Astrocyte of the cerebellum (primary cell): ENCODE measurements at places on chromosomes 5 and 9.

GRCh38 chr5:105954341-105954740 is 1716.4 kb downstream of the EFNA5 start:
- DNase-seq = no peak

- DNase-seq = no peak
Measured at GRCh38 chr9:70101265-70101664, 57.6 kb downstream of the MAMDC2 start.

DNA sequence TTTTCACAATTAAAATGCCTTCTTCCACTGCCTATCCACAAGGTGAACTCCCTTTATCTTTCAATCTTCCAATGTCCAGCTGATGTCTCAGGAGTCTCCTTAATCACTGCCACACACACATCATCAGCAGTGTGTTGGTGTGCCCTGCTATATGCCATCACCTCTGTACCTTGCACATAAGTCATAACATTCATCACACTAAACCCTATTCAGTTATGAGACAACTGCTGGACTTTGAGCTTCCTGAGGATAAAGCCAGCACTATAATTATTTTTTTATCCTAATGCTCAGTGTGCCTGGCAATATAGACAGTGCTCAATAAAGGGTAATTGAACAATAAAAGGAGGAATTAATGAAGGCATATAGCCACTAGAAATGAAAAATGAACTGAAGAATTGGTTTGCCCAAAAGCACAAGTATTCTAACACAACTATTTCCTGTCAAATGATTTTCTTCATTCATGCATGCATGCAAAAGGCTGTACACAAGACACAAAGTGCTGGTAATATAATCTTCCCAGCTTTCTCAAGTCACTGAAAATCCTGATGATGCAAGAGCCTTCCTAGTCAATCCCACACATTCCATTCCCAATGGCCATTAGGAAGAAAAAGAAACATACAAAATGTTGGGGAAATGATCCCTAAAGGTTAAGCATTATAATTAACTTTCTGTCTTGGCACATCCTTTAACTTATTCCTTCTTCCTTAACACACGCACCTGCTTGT is 32.4 kb downstream of the LPAR1 start:
- DNase-seq = no peak

DNA sequence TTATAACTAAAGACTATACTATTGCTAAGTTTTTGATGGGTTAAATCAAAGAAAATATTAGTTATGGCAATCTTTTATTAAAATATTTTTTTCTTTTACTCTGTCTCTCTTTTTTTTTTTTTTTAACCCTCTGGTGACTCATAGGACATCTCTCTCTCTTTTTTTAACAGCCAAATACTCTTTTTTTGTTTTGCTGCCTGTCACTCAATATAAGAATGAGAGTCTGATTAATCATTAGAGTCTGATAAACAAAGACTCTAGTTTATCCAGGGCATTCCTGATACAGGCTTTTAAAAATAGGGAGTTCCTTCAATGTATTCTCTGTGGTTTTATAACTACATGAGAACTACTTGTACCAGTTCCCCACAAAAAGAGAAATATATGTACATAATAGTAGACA is 77.3 kb downstream of the SLC38A9 start:
- no peak for DNase-seq

DNA sequence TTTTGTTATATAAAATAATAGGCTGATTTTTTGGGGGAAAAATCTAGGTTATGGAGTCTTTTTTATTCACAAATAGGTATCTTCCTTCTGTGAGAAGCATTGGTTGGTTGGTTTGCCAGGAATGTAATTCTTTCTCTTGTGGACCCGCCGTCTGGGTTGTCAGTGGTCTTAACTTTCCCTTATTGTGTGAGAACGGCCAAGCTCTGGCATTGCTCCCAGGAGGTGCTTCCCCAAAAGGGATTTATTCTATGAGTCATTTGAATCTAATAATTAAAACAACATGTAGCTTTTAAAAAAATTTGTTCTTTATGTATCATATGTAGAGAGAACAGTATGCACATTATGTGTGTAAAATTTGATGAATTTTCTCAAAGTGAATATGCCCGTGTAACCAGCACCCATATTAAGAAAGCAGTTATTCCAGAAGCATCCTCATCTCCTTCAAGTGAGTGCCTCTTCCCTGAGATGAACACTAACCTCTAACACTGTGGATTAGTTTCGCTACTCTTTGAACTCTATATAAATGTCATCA is 114.4 kb downstream of the MAST4 start:
- DNase-seq = peak; percentile 96

- no peak for DNase-seq
Measured at GRCh38 chr5:96199713-96200183, 233.3 kb downstream of the PCSK1 start.

GRCh38 chr9:78325343-78325742 is 28.4 kb downstream of the PSAT1 start:
- peak; percentile 53 for DNase-seq

DNA sequence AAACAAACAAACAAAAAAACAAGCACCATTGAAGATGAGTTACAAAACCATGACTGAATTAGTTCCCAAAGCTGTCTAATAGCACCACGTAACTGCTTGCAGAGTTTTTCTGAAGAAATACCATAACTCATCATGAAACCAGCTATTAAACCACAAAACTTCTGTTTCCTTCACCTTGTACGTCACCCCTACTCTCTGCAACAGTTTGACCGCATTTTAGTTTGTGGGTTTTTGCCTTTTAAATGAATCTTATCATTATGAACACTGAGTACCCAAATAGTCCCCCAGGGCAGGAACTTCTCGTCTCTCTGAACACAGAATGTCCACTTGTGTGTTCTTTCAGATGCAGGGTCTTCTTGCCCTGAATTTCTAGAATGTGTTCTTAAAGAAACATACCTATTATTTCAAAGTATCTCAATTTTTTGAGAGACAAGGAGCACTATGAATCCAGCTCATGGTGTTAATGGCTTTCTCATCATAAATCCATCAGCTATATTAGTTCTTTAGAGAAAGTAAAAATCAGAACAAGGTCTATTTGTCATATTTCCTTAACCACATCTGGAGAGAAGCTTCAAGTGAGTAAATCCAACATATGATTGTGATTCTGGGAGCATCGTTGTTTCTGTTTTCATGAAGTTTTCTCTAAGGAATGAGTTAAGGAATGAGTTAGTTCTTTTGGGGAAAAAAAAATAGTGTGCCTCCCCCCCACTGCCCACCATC is 210.6 kb downstream of the AUH start:
- DNase-seq = peak; percentile 66

DNA sequence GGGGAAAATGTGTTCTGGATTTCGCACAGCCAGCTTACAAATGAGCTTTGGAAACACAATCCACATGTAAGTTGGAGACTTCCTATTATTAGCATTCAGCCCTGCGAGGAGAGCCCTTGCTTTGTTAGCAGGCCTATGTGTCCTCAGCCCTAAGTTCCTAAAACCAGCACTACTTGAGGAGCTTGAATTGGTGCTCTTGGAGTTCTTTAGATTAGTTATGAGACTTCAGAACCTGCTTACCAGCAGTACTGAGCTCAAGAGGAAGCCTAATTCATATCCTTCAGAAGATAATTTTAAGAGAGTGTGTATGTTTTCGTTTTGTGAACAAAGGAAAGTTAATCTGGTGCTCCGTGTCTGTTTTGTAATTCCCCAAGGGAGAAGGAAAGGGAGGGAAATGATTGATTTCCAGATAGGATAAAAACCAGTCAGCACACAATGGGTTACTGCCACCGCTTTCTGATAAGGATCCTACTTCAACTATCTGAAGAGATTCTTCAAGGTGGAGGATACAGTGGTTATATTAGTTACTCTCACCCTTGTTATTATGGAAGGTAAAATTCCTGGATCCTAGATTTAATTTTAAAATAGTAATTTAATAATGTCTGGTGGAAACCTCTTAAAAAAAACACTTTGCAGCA is 35.2 kb downstream of the PIK3R1 start:
- no peak for DNase-seq

DNA sequence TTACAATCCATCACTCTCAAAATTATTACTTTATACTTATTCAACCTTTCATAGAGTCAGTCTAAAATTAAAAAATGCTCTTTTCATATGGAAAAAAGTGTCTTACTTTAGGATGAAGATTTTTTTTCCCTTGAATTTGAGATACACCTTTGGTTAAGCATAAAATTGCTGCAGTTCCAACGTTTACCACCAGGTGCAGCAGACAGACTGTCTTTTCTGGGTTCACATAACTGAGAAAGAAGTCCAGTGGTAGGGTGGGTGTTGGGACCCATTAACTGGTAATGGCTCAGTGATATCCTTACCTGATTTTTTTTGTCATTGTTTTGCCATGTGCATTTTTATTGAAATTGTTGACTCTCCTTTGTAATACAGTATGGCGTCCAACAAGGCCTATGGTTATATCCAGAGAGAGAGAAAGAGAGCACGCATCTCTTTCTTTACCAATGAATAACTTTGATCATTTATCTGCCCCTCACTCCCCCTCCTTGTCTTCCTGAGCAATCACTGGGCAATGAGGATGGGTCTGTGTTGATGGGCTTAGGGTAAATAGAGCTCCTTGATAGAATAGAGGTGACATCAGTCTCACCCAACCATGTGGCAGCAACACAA is 98.4 kb downstream of the FBXL7 start:
- no peak for DNase-seq

GRCh38 chr9:110954822-110955291 is 83.4 kb downstream of the LPAR1 start:
- DNase-seq = no peak
